ENCODE measurements at places on chromosomes 1 and 21. TPM values are rescaled to one million over a fixed set of nuclear protein-coding genes. Genes with fewer than 3 reads are reported as not detected.

DNA sequence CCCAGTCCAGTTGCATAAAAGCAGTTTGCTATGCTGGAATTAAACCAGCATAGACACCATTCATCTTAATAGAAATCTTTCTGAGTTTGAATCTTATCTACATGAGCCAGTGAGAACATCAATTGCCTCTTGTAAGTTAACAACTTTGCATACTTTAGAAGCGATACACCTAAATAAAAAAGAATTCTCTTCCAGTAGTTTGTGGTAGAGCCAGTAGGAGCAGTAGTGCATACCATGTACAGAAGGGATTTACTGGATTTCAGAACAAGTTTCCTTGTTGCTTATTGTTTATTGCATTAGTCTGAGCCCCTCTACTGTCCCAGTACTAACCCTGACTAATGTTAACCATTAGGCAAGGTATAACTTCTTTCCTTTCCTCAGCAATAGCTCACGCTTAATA lies 313.1 kb downstream of the TGFB2 start:
- no peak for DNase-seq

DNA sequence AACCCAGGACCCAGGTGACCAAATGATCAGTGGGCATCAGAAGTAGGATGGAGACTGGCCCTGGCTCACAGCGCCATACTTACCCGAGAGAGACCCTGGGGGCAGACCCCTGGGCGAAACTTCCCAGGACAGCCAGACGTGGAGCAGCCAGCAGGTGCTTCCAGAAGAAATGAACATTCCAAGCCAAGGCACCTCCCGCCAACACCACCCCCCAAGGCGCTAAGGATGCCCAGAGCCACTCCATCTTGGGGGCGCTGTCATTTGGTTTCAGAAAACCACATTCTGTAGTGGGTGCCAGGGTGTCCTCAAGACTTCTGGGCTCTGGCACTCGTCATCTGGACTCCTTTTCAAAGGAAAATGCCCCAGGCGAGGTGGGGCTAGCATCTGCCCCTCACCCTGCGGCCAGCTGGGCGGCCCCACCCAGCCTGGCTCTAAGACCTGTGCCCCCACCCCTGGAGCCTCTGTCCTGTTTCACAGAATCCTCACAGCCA lies 98.8 kb downstream of the RIPK4 start:
- no peak for DNase-seq

- no peak for DNase-seq
Observed at GRCh38 chr1:151815716-151816327, 10.6 kb upstream of the LINGO4 start.

- no peak for DNase-seq
Observed at GRCh38 chr21:39141502-39141901, 41.7 kb downstream of the PSMG1 start.

- DNase-seq = no peak
Observed at GRCh38 chr1:180919183-180919700, 6.5 kb downstream of the KIAA1614 start.

- DNase-seq = no peak
Observed at GRCh38 chr1:146019231-146020057, 2.1 kb downstream of the HJV start.

- DNase-seq = no peak
Observed at GRCh38 chr1:241860922-241861321, 12.9 kb downstream of the EXO1 start.

GRCh38 chr1:116770625-116771024 lies 16.4 kb downstream of the CD2 start:
- no peak for DNase-seq

- DNase-seq = no peak
Observed at GRCh38 chr1:118783095-118783758, 204.9 kb downstream of the TBX15 start.

GRCh38 chr1:223001653-223002634 lies 141.1 kb downstream of the TLR5 start:
- DNase-seq = no peak

GRCh38 chr1:64514197-64514765 lies 44.4 kb downstream of the CACHD1 start:
- DNase-seq = no peak

GRCh38 chr1:22825486-22826189 lies 115.0 kb downstream of the EPHB2 start:
- no peak for DNase-seq

DNA sequence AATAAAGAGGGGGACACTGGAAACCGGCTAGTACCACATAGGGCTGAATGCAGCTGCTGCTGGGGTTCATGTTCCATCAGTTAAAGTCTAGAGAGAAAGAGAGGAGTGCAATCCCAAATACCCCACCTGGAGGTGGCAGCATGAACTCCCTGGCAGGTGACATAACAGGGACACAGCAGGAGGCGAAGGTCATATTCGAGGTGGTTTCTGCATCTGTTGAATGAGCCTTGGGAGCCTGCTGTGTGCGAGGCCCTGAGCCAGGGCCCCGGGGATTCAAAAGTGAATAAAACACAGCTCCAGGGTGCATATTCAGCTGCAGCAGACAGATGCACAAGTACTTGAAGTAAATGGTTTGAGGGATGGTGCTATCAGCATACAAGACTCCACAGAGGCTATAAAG lies 456.8 kb downstream of the SETD4 start:
- DNase-seq = no peak

DNA sequence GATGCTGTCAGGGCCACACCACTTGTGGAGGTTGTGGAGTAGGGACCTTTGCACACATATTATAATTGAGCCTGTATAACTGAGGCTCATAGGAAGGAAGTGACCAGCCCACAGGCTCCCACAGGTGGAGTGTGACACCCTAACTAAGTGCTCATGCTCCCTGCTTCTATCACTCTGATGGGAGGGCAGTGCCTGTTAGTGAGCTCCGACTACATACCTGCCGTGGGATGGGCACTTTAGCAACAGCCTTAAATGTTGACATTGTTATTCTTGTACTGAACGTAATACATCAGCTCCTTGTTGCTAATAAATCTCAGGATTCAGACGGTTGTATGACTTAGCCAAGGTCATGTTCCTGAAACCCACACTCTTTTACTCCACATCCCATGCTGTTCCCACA lies 58.0 kb downstream of the BEND5 start:
- DNase-seq = no peak

Gene TBX15
- 0.45 TPM for polyA plus RNA-seq

Gene SEC16B
- polyA plus RNA-seq = 0.93 TPM

DNA sequence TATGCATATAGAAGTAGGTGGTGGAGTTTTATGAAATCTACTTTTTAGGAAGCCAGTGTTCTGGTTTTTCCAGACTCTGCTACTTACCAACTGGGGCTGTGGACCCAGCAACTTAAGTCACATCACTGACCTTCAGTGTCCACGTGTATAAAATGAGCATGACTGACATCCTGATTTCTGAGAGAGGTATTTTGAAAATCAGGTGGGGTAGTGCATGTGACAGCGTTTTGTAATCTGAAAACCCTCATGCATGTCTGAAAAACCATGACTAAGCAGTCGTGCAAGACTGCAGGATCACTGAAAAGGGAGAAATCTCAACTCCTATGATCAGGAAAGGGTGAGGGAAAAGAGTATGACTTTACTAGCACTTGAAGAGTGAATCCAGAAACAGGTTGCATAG lies 26.1 kb downstream of the CR1L start:
- no peak for DNase-seq

Gene NBPF12
- polyA plus RNA-seq = 1.8 TPM

Data from heart right ventricle (tissue), 16 donors.